Fibroblast of skin of left quadriceps (primary cell): ENCODE measurements at places on chromosomes 12 and 14.

DNA sequence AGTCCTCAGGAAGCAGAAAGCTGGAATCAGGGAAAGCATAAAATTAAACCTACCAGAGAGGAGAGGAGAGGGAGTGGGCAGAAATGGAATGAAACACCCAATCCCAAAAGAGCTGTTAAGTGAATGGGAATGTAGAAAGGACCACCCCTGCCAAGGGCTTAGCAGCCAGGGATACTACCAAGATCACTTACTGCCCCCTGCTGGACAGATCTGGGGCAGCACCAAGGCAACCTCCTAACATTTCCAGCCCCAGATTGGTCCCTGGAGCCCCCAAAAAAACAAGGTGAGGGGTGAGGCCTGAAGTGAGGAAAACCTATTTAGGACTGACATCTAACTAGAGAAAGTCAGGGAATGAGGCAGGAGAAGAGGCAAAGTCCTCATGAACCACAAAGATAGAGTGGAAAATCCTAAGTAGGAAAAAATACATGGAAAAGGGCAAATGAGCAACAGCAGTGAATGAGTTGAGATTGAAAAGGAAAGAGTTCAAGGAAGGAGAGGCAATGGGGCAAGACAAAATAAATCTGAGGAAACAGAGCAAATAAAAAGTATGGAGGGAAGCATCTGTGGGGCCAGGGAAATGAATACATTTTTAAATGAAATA is 11.2 kb upstream of the FKBP11 start:
- peak; percentile 42 for DNase-seq

DNA sequence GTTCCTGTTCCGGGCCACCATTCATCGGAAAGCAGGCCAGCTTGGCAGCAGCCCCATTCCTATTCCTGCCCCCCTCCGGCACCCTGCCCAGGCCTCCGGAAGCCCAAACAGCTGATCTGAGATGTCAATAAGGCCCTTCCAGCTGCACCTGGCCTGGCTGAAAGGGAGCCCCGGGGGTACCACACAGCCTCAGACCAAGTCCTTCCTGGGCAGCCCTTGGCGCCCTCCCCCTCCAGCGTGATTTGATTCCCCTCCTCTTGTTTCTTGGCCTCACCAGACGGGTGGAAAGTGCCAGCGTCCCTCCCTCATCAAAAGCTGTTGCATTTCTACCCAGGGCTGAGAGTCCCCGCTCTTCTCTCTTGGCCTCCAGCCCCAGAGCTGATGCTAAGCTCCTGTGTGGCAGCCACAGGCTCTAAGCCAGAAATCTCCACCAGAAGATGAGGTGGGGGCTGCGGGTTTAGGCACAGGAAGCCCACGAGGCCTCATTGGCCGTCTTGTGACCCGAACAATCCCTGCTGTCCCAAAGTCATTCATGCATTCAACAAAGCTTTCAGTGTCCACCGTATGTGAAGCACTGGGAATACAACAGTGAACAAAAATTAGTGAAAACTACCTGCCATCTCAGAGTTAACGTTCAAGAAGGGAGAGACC is 215.4 kb downstream of the SLC41A2 start:
- no peak for DNase-seq

GRCh38 chr14:104476437-104476836 is 103.1 kb upstream of the C14orf180 start:
- no peak for DNase-seq

DNA sequence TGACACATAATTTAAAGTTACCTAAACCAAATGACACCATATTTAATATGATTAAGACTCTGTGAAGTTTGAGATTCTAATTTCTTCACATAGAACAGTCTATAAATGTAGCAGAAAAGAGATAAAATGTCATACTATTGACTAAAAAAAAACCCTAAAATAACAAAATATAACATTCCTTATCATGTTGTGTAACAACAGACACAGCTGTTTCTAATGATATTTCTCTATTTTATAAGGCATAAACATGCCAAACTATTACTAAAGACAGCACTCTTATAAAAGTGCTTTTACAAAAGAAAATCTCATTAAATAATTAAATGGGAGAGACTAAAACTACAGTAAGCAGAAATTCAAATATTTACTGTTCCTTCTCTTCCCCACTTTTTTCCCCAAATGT is 49.4 kb downstream of the NOVA1 start:
- no peak for DNase-seq

- no peak for DNase-seq
Observed at GRCh38 chr12:56725723-56726102, 614 bp upstream of the NACA start.

DNA sequence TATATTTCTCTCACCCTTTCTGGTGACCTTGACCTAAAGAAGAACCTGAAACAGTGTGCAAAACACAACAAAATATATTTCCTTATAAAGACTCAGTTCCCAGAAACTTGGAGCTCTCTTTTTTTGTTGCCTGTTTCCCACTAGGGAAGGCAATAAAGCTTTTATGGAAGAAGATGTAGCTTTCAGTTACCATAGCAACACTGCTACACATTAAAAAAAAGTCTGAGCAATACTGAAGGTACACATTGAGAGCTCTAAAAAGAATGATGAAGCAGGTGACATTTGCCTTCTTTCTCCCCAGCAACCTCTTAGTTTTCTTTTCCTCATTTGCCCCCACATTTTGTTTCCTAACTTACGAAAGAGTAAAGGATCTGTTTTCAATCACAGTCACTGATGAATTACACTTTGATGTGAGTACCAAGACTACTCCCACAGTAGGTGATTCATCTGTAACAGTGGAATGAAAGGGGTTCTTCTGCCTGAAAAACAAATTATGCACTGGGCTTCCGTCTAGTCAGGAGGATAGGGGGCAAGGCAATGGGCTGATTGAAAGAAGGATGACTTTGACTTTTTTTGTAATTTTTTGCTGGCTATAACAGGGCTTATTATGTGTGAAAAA is 1.1 kb upstream of the CATSPERB start:
- DNase-seq = no peak

- peak; percentile 84 for DNase-seq
Observed at GRCh38 chr12:5262450-5262849, 169.5 kb upstream of the NTF3 start.

DNA sequence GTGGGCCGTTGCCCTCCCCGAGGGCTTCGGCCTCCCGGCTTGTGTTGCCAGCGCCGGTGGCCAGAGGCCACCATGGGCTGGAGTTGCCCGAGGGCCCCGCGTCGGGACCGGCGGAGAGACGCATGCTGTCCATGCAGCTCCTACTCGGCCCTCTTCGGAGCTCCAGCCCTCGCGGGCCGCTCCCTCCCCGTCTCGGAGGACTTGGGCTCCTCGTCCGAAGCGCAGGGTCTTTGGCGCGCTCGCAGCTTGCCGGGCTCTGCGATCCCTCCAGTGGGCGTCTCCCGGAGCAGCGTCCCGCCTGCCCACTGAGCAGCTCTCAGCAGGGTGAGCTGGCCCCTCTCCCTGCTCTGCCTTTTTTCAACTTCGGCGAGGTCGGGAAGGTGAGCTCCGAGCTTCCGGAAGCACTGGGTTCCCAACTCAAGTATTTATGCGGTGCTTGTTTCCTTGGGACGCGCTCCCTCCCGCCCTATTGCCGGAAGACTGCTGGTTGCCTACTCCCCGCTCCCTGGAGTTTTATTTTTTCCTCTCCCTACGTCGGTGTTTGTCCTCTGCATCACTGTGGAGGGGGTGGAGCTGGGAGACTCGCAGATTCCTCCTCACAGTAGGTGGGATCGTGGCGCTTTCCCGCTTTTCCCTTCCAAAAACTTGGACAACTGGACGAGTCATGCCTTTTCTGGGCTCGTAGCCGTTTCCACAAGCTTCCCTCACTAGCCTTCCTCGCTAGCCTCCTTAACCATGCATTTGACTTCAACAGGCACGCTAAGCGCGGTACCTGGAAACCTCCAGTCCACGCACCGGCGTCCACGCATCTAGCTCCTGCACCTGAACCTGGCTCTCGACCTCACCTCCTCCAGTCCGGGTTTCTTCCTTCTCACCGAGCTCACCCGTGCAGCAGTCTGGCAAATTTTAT is at the start of gene AVPR1A:
TSS of gene AVPR1A (minus strand) at position 489 of the 910 bp plus-strand sequence. CDS start at position 124, 365 bp downstream.
- no peak for DNase-seq

- no peak for DNase-seq
Observed at GRCh38 chr12:93805736-93806141, 128.6 kb downstream of the CRADD start.

- DNase-seq = no peak
Observed at GRCh38 chr12:45986641-45987339, 3.6 kb downstream of the SCAF11 start.
